ENCODE measurements at places on chromosomes 16 and 17.

- DNase-seq, result peak; percentile 65
Measured at GRCh38 chr17:8151641-8152111, 528 bp downstream of the PER1 start.

DNA sequence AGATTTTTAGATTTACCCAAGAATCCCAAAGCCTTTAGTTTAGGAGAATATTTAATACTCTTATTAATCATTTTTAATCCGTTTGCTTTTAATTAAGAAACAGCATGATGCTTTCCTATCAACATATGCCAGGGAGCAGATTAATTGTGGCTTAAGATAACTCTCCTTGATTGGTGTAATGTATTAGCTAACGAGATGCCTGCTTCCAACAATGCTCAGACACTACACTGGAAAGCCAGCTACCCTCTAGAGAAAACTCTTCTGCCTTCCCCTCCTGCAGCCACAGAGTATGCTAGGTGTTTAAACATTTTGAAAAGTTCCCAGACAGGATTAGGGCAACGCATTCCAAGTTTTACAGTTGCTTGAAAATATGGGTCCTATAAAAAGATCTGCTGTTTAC, 142.2 kb downstream of the AATF start:
- no peak for DNase-seq

DNA sequence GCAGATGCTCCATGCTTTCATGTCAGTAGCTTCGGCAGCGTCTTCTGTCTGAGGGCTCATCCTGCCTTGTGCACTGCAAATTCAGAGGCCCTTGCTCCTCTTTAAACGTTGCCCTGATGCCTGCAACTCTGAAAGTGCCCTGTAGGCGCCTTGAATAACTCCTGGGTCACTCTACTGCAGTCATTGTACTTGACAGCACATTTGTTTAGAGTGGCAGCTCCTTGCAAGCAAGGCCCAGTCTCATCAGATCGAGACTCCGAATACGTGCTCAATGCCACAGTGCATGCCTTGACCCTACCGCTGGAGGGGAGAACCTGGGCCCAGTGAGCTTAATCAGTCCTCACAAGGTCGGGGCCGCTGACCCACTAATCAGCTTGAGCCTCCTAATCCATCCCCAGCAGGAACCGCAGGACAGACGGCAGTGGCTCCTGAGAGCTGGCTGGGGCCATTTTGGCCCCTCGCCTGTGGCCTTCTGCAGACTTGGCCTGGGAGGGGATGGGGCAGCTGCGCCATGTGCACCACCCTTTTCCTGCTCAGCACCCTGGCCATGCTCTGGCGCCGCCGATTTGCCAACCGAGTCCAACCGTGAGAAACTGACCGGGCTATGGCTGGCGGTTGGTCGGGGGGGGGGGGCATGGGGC, at the start of gene PRCD:
Gene PRCD, plus strand, starts transcription at position 414 of the 641 bp plus-strand sequence. Its CDS starts 98 bp downstream, at position 512.
- DNase-seq, result no peak

- DNase-seq, result no peak
Measured at GRCh38 chr16:2384426-2384825, 43.9 kb upstream of the ABCA3 start.

GRCh38 chr17:81120149-81120484, 45.2 kb upstream of the PVALEF start:
- no peak for DNase-seq

- DNase-seq, result no peak
Measured at GRCh38 chr16:50083996-50084395, 18.2 kb downstream of the HEATR3 start.

DNA sequence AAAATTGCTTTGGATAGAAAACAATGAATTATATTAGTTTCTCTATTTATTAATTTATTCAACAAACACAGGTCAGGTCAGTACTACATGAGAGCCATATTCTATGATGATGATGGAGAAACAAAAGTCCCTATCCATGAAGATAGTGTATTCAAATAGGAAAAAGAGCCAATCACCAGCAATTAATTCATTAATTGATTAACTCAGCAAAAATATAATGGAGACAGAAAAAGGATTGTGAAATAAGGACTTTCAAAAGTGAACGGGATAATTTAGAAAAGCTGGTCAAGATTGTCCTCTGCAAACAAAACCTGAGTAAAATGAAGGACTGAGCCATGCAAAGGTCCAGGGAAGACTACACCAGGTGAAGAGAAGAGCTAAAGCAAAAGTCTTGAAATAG, 1517.7 kb upstream of the CDH8 start:
- DNase-seq, result no peak

DNA sequence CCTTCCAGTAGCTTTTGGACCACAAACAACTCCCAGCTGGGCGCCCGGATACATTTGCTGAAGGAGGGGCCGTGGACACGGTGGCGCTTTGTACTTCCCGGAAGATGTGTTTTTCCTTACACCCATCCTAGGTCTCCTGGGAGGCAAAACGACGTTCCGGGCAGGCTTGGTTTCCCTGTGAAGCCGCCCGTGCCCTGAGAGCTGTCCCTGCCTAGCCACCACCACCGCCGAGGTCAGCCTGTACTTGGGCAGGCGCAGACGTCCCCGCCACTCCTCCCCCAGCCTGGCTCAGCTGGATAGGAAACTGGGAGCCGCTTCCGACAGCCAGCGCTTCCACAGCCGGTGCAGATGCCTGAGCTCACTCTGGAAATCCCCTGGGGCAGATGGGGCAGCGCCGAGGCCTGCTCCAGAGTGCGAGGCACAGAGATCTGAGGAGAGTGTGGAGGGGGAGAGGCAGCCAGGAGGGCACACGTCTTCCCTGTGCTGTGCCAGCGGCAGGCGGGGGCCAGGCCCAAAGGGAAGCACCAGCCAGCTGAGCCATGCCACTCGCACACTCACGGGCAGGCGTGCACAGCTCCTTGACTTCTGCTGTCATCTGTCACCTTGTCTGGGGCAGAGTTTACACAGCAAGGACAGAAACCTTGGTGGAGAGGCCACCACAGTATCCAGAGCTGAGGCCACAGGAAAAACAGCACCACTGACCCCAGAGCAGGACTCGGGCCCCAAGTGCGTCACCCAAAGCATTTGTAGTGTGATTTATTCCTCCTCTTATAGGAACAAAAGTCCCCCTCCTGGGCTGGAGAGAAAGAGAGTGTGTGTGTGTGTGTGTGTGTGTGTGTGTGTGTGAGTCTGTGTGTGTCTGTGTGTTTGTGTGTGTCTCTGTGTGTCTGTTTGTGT, 3.0 kb downstream of the RHBDF2 start:
- DNase-seq, result no peak

DNA sequence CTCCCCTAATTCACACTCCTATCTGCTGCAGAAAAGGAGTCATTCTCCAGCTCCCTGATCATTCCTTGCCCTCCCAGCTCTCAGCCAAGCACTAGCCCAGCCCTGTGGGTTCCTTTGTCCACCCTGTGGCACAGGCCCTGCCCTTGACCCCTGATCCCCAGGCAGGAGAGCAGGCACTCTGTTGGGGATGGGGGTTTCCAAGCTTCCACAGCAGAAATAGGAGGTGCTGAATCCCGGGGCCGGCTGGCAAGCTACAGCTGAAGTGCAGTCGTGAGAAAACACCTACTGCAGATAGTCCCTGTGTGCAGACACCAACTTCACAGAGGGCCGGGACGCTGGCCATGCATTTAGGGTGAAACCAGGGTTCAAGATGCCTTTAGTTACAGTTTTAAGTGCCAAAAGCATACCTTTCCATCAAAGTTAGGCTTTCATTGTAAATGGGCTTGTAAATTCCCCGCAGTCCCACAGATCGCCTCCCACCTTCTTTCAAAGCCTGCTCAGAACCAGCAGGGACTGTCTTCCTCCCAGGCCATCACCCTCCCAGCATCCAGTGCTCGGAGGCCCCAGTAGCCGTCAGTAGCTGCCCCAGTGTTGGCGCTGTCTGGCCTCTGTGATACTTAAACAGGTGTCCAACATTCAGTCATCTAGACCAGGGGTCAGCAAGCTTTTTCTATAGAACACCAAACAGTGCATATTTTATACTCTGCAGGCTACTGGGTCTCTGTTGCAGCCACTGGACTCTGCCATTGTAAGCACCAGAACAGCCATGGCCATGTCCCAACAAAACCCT, 10.6 kb downstream of the CPSF4L start:
- no peak for DNase-seq

DNA sequence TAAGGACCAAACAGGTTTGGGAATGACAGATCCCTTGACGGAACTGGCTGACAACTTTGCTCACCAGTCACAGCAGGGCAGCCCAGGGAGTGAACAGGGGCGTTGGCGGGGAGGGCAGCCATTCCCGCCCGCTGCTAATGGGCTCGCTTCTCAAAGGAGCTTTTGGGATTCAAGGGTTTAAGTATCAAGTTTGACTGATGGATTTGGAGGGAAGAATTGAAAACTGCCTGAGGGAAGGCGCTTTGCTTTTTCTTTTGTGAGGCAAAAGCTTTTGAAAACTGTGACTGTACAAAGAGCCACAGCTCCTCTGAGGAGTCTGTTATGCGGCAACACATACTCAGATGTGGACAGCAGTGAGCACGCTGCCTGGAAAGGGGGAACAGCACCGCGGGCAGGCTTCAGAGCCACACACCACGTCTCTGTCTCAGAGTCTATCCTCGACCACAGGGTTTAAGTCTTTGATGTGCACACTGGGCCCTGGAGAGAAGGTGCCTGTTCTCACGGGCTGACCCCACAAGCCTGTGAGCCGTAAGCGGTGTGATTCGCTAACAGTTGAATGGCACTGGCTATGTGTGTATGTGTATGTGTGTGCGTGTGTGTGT, 79.9 kb upstream of the HSBP1 start:
- DNase-seq, result no peak

- no peak for DNase-seq
Measured at GRCh38 chr17:4362141-4362540, 4.3 kb downstream of the UBE2G1 start.

DNA sequence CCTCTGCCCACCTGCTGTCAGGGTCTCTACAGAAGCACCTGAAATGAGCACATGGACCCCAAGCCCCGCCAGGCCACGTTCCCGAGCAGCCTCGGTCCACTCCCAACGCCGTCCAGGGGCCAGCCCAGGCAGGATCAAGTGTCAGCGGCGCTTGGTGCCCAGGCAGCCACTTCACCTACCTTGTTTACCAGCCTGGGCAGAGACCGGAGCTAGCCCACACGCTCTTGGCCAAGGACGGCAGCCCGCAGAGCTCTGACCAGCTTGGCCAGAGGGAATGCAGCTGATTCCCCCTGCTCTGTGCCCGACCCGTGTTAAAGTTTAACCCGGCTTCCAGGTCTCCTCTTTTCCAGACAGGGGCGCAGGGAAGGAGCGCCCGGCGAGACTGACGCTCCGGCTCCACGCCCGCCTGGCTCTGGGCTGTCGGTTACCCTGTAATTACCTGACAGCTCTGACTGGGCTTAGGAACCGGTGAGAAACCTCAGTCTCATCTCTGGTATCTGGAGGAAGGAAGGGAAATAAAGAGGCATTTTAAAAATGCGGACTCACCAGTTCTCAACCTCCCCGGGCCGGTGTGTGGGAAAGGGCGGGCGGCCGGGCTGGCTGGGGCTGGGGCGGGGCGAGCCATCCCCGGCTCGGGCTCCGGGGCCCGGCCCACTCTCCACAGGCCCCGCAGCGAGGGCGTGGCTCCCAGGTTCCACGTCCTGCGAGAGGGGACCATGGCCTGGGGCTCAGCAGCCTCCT, 4.6 kb downstream of the KIFC3 start:
- DNase-seq, result no peak

DNA sequence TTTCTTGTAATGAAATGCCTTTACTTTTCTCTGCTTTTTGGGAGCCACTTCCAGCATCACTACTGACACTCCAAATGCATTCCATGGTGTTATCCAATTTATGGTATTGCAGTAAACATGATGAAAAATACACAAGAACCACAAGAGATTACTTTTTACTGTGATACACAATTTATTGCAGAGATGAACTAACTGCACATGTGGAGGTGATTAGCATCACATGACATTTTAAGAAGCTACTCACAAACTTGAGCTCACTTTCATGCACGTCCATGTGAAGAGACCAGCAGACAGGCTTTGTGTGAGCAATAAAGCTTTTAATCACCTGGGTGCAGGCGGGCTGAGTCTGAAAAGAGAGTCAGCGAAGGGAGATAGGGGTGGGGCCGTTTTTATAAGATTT, 780.5 kb upstream of the GOT2 start:
- no peak for DNase-seq

DNA sequence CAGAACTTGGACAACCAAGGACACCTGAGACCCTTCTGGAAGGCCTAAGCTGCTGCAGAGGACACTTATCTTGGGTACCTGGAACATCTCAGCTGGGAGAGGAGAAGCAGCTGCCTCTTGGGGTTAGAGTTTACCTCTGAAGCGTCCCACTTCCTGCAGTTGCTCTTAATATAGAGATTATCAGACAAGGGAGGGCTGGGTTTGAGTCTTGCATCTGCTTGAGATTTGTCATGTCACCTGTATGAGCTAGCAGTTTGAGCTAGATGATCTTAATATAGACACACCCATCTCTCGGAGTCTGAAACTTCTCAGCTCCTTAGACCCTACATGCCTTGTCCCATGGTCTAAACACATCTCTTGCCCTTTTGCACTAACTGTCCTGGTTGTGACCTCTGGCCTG, 93.1 kb upstream of the CCL1 start:
- no peak for DNase-seq

DNA sequence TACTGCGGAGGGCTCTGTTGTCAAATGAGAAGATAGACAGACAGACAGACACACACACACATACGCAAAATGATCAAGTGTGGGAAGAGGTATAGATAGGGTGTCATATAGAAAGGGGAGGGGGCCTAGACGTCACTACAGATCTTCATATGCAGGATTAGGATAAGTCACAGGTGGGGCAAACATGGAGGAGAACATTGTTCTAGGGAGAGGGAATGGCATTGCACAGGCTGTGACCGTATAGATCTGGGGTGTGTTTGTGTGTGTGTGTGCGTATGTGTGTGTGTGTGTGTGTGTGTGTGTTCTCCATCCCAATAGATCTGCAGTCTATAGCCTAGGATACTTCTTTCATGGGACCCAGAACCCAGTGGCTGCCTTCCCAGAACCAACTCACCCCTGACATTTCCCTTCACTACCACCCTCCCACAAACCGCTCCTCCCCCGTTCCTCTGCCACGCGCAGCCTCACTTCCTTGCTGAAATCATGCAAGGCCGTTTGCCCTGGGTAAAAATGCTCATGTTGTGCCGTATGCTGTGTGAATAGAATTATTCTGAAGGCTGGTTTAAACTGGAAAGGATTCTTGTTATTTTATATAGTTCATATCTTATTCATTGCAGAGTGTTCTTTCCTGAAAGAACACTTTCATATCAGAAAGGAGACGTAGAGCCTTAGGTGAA, 50.5 kb upstream of the CCL1 start:
- no peak for DNase-seq

GRCh38 chr16:67666032-67666551, 458 bp downstream of the ENKD1 start:
- DNase-seq, result peak; percentile 42

DNA sequence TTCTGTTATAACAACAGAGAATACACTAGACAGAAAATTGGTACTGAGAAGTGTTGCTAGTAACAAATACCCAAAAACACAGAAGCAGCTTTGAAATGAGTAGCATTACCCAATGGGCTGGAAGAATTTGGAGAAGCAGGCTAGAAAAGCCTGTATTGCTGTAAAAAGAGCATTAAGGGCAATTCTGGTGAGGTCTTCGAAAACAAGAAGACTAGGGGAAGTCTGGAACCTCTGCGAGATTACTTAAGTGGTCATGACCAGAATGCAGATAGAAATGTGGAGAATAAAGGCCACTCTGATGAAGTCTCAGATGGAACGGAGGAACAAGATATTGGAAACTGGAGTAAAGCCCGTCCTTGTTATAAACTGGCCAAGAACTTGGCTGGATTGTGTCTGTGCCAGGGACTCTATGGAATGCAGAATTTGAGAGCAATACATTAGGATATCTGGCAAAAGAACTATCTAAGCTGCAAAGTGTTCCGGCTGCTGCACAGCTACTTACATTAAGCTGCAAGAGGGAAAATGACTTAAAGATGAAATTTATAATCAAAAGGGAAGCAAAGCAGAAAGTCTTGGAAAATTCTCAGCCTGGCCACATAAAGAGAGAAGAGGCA, 44.9 kb upstream of the PEMT start:
- no peak for DNase-seq

Data from stimulated activated CD8-positive, alpha-beta memory T cell treated with anti-CD3 and anti-CD28 coated beads, Interleukin-4, amount 100 ng/mL, for 48 hours (primary cell).